Stimulated activated CD4-positive, alpha-beta T cell treated with anti-CD3 and anti-CD28 coated beads, Interleukin-2, amount 100 ng/mL, for 4 hours (primary cell): ENCODE measurements at places on chromosomes 3 and 15.

DNA sequence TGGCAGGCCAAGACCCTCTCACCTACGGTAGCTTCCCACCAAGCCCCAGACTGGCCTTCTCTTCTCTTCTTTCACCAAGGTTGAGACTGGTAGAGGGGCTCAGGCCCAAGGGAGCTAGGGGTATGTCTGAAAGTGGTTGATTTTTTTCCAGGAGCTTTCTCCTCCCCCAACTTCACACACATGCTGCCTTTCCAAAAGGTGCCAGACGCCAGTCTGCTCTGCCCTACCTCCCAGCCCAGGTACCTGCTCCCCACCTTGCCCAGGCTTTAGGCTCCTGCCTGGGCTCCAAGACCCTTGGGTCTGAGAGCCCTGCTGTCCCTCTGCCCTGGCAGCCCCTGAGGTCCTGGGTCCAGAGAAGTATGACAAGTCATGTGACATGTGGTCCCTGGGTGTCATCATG is 28.4 kb downstream of the MAPKAPK3 start:
- DNase-seq: no peak

GRCh38 chr15:40293006-40293405 is 10.1 kb upstream of the ANKRD63 start:
- no peak for DNase-seq

DNA sequence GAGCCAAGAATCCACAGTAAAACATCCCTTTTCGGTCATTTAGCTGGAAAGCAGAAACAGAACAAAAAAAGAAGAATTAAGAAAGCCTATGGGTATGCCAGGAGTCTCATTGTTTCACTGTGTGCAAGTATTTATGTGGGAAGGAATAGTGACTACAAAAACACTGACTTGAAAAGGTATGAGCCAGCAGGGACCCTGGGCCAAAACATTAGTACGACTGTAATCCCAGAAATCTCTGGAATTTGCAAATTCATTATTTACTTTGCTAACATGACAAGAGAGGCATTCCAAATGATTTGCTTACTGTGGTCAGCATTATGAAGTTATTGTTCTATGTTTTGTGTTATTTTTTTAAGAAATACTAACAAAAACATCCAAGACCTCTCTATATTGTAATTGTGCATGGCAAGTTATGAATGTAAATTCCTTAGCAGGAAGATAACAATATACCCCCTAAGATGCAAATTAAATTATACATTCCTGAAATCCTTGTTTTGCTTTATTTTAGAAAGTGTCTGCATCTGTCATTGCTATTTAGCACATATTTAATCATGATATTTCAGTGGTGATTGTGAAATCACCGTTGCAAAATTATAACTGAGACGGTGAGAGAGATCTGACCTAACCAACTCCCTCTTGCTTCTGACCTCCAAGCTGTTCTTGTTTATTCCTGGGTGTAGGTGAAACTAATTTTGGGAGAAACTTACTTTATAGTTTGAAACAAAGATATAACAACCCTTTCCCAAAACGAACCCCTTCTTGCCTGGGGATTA is 299.2 kb downstream of the ZPLD1 start:
- no peak for DNase-seq

DNA sequence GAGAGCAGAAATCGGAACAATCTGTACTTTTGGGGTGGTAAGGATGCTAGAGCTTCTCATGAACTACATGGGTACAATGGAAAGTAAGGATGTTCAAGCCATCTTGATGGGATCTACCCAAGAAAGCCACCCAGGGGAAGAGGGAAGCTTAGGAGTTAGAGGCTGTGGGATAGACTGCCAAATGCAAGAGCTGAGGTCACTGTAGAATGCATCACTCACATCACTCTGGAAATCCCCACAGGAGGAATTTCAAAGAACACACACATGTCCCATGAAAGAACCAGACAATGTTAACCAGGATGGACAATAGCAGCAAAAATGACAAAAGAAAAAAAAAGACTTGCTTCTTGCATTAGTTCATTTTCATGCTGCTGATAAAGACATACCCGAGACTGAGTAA is 32.8 kb upstream of the UBE2E2 start:
- no peak for DNase-seq

GRCh38 chr3:155496206-155496605 is 202.7 kb upstream of the STRIT1 start:
- DNase-seq: no peak

DNA sequence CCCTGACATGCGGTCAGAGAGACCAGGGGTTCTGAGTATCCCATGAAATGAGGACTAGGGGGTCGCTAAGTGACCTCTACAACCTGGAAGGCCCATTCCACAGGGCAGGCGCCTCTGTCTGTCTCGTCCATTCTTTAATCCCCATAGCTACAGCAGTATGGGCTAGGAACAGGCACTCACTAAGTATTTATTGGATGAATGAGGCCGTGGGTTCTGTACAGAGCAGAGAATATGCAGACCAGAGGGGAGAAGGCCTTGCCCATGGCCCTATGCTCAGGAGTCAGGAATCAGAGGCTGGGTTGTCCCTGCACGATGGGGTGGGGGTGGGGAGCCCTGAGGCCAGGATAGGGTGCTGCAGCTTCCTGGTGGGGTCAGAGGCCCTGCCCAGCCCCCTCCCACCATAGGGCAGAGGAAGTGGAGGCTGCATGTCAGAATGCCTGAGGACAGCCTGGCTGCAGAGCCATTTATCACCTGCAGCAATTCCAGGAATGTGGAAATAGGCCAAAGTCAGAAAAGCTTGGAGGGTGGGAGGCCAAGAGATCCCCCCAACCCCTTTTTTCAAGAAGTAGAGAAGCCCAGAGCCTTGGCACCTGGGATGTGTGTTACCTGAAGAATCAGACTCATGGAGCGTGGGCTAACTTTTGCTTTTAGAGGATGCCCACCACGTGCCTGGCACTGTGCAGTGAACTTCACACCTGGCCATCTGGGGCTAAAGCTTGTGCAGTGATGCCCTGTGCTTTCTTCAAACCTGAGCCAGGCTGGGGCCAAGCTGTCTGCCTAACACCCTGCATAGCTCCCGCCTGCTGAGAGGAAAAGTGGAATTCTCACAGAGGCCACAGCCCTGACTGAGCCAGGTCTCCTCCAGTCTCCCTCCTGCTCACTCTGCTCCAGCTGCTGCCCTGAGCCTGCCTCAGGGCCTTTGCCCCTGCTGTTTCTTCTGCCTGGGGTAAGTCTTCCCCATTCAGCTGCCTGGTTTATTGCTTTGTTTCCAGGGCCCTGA is 109.4 kb downstream of the WNT7A start:
- no peak for DNase-seq
